A549 treated with CpdA at 1 μM for 4 hours (cell line): ENCODE measurements at places on chromosomes 1 and 21. TPM values are rescaled to one million over a fixed set of nuclear protein-coding genes. Genes with fewer than 3 reads are reported as not detected.

KRTAP13-2 gene
- not detected in 5 replicates for total RNA-seq

PTPRU gene
- total RNA-seq = 6.4 to 8.3 TPM (median 7.0 TPM) in 5 replicates

KRTAP7-1 gene
- total RNA-seq = not detected in 5 replicates

SLC35F3 gene
- total RNA-seq = 3.8 to 5.9 TPM (median 5.5 TPM) in 5 replicates

NIPAL3 gene
- 5.8 to 8.6 TPM (median 7.1 TPM) in 5 replicates for total RNA-seq

CDKN2C gene
- total RNA-seq = 11.9 to 13.7 TPM (median 13.2 TPM) in 5 replicates

ELAVL4 gene
- total RNA-seq = 0.26 TPM in 1 of 5 replicates, not detected in the others
